ENCODE measurements at places on chromosomes 6 and 20. TPM values are rescaled to one million over a fixed set of nuclear protein-coding genes. Genes with fewer than 3 reads are reported as not detected.

Gene RGS17
- 13.9 TPM for total RNA-seq

Gene PRSS16
- total RNA-seq = 0.33 TPM

Gene SUN5
- total RNA-seq = not detected

Gene GABRR1
- not detected for total RNA-seq

Gene SDCBP2
- 1.8 TPM for total RNA-seq
